Right cardiac atrium (tissue), 5 donors: ENCODE measurements at places on chromosomes 6 and 20. TPM values are rescaled to one million over a fixed set of nuclear protein-coding genes. Genes with fewer than 3 reads are reported as not detected.

DNA sequence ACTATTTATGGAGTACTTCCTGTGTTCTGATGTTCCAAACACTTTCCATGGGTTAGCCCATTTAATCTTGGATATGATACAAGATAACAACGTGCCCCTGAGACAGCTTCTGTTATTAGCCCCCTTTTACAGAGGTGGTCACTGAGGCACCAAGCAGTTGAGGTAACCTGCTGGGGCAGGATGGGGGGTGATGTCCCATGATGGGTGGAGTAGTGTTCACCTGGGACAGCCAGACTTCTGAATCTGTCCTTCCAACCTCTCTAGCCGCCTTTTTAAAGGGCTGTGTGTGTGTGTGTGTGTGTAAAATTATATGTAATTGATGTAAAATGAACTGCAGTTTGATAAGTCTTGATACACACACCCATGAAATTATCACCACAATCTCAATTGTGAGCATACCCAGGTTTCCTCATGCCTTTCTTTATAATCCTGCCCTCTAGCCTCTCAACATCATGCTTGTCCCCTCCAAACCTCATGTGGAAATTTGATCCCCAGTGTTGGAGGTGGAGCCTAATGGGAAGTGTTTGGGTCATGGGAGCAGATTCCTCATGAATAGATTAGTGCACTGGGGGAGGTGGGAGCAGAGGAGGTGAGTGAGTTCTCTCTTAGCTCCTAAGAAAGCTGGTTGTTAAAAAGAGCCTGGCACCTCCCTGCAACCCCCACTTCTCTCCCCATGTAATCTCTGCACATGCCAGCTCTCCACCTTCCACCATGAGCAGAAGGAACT, 39.2 kb downstream of the PLAGL2 start:
- no peak for DNase-seq

- no peak for DNase-seq
These were observed 447.0 kb upstream of the CDH4 start for GRCh38 chr20:60804918-60805630.

- no peak for DNase-seq
These were observed 27.5 kb downstream of the SASH1 start for GRCh38 chr6:148370176-148370575.

DNA sequence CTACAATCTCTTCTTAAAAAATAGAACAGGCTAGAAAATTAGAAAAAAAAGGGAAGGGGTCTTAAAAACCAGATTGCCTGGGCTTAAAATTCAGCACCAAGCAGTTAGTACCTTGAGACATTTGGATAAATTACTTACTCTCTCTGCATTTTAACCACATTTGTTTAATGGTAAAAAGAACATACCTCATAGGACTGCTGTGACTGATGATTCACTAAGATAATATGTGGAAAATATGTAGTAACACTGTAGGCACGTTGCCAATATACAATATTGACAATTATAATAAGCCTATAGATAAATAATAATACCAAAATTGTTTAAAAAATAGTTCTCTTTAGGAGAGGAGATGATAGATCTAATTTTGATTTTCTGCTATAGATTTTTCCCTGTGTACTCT, 750.4 kb downstream of the TENT5A start:
- DNase-seq = no peak

DNA sequence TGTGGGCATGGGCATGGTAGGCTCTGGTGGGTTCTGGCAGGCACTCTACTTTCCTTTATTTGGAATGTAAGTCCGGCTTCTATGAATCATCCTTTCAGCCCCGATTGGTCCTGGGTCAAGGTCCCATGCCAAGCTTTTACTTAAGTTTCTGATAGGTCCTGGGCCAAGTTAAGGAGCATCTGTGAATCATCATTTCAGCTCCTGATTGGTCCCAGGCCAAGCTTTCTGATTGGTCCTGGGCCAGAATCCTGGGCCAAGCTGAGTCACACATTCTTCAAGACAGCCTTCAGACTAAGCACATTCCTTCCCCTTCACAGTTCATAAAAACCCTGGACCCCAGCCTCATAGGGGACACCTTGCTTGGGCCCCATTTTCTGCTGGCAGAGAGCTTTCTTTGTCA, 231.0 kb upstream of the EYS start:
- DNase-seq = peak; percentile 29

The TRIM15 gene
- not detected for total RNA-seq

- peak; percentile 46 for DNase-seq
These were observed 560 bp downstream of the YTHDF1 start for GRCh38 chr20:63215101-63216040.

DNA sequence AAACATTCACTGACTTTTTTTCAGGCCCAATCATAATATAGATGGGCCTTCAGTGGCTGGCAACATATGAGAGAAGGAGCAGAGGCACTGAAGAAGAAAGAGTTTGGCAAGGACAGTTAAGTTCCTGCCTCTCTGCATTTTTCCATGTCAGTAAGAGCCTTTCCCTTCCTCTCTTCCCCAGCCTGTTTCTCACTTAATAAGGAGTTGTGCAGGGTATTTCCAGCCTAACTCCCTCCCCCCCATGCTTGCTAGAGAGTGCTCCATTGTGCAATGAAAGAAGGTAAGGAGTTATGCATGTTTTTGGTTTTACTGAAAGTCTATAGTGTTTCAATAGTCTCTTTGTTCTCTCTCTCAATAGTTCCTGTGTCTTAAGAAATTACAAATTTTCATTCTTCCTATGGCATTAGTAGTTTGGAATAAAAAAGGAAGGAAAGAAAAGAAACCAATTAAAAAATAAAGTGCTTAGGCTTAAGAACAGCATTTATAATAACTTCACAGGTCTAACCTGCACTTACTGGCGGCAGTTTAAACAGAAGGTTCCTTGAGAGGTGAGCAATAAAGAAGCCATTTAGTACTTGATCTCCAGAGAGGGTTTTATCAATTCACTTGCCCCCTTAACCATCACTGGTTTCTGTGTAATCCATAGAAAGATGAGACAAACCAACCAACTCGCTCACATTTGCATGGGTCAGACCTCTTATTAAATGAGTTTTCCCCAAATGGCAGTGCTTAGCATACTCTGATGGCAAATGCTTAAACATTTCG, 251.1 kb downstream of the PTPRT start:
- DNase-seq = no peak

DNA sequence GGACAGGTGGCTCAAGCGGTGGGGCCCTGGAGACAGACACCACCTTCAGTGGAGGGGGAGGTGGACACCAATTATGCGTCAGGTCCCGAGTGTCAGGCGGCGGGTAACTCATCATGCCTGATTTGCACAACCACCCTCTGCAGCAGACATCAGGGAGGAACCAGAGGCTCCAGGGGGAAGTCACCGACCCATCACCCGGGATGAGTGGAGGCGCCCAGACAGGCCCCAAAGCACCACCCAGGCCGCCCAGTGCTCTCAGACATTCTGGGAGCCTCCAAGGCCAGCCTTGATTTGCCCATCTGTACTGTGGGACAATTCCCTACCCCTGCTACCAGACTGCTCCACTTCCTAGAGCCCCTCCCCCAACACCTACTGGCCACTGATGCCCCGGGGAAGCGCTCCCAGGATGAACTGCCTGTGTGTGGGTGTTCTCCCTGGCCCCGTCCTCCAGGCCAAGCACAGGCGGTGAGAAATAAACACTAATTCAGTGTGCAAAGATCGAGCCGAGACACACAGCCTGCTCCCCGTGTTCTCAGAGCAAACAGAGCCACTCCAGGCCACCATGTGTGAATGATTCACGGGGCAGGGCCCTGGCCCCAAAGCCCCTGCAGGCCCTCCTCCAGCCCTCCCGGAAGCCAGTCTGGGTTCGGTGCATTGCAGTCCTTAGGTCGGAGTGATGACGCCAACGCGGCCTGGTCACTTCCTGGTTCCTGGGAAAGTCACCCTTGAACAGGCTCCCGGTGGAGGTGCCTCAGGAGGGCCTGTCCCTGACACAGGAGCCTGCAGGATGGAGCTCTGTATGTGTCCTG, 107.2 kb downstream of the ASXL1 start:
- peak; percentile 87 for DNase-seq

- no peak for DNase-seq
These were observed 33.9 kb downstream of the EDN1 start for GRCh38 chr6:12324099-12324498.
